ENCODE measurements at places on chromosomes 5 and 9.

DNA sequence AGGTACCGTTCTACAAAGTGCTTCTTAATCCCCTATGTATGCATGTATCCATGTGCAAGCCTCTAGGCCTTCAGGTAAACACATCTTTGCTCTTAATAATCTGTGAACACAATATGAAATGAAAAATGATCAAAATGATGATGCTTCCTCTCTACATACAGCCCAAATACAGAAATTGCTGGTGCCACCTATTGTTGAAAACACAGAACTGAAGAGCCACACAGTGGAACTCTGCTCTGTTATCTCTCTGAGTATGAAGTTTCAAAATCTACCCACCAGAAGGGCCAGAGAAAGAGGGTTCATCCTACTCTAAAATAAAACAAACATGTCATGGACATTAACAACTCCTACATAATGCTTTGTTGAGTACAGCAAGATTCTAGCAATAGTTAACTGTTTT, 71.3 kb downstream of the GLIS3 start:
- peak; percentile 42 for DNase-seq

GRCh38 chr9:35915681-35916294, 6.5 kb downstream of the SPAAR start:
- DNase-seq, result no peak

DNA sequence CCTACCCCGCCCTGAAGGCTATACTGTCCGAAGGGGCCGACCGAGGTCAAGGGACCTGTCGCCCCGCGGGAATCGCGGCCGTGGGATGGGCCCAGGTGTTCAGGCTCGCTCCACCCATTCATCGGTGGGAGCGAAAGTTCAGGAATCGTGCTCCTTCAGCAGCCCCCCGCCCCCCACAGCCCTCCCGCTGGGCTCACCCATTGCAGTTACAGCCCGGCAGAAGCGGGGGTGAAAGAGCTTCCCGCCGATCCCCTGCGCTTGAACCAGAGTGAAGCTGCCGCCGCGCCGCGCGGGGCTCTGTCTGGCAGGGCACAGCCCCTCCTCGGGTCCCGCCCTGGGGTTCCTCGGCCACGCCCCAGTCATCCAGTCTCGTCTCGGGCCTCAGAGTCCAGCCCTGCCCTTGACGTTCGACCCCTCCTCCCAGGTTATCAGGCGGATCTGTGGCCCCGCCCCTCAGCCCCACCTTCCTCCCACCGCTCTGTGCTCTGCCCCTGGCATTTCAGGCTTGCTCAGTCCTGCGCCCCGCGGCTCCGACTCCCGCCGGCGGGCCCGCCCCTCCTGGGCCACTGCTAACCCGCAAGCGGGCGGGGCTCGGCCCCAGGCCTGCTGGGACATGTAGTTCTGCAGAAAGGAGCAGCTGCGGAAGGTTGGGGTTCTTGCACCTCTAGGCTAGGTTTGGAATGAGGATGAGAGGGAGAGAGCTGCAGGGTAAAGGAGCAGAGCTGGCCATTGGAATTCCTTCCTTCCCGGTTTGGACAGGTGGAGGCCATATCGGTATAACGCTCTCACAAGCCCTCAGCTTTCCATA, at the start of gene MYORG:
Gene MYORG, minus strand, starts transcription at position 303 of the 808 bp plus-strand sequence. CDS start 3,955 bp downstream, outside the sequence.
- peak; percentile 86 for DNase-seq

DNA sequence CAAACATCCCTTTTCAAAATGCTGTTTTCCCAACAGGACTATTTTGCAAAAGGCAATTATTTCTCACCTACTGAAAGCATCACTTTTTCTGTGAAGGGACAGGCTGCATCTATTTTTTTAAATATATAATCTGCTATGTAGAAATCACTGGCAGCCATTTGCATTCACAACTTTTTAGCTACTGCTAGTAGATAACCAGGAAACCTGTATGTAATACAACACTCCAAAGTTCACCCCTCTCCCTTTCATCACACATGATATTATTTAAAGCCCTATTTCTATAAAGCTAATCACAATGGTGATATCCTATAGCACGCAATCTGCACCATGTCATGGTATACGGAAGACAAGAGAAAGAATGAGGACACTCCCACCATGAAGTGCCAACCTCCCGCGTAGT, 9.8 kb downstream of the DMGDH start:
- DNase-seq, result no peak

- DNase-seq, result peak; percentile 46
Observed at GRCh38 chr9:133147412-133148198, 16.1 kb downstream of the GBGT1 start.

- no peak for DNase-seq
Observed at GRCh38 chr5:137699336-137700281, 36.3 kb downstream of the KLHL3 start.

- no peak for DNase-seq
Observed at GRCh38 chr5:40939753-40940152, 30.5 kb downstream of the C7 start.

DNA sequence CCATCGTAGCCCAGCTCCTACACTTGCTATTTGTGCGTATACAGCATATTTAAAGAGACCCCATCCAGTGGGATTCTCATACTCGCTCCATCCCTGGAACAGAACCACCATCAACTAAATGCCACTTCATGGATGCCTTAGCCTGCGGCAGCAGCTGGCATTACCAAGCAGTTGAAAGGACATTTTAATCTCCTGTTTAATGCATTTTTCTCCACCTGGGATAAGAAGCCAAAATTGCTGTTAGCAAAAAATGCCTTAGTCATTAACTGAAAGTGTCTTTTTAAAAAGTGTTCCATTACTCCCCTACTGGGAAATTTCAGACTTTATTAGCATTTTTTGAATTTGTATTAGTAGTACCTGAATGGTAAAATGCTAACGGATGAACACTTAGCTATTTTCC, 662.6 kb upstream of the MEF2C start:
- no peak for DNase-seq

DNA sequence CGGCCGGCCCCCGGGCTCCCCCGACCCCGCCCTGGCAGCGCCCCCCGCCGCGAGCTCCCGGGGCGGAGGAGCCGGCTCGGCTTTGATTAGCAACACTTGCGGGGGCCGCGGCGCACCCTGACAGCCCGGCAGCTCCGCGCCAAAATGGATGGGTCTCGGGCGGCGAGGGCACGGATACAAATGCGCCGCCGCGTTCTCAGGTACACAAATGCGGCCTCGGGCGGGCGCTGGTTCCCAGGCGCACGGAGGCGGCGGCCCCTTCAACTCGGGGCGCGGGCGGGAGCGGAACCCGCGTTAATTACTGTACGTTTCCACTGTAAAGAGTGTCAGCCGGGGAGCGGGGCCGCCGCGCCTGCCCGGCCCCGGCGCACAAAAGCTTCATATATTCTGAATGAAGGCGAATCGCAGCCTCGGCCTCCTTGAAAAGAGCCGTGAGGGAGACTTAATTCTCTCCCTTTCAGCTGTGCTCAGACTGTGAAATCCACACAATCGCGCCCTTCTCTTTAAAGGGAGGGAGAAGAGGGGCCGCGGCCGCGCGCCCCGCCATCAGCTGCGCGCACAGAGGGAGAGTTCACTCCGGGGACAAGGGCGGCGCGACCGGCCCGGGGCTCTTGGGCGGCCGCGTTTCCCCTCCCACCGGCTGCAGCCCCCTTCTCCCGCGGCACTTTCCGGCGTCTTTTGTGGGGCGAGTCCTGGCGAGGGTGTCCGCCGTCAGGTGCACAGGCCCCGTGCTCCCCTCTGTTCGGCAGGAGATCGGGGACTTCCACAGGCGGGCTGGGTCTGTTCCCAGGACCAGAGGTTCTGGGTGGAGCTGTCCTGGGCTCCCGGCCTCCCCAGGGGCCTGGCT, 27.0 kb downstream of the MSX2 start:
- DNase-seq, result peak; percentile 38

GRCh38 chr9:123174887-123175518, 93.4 kb downstream of the STRBP start:
- no peak for DNase-seq

DNA sequence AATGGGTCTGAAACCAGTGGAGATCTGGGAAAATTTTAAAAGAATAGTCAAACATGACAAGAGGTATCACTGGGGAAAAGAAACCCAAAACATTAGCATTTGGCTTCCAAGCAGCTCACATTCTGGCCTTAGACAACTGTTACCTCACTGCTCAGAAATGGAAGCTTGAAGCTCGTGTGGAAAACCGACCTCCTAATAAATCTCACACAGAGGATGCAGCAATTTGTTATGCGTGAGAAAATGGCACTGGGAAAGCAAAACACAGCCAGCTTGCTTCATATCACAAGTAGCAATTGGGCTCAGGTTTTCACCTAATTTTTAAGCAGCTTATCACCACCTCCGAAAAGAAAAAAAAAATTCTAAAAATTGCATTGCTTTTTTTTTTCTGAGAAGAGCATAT, 103.3 kb upstream of the TAS2R1 start:
- no peak for DNase-seq

GRCh38 chr5:60820593-60821487, 23.2 kb downstream of the ELOVL7 start:
- DNase-seq, result no peak

DNA sequence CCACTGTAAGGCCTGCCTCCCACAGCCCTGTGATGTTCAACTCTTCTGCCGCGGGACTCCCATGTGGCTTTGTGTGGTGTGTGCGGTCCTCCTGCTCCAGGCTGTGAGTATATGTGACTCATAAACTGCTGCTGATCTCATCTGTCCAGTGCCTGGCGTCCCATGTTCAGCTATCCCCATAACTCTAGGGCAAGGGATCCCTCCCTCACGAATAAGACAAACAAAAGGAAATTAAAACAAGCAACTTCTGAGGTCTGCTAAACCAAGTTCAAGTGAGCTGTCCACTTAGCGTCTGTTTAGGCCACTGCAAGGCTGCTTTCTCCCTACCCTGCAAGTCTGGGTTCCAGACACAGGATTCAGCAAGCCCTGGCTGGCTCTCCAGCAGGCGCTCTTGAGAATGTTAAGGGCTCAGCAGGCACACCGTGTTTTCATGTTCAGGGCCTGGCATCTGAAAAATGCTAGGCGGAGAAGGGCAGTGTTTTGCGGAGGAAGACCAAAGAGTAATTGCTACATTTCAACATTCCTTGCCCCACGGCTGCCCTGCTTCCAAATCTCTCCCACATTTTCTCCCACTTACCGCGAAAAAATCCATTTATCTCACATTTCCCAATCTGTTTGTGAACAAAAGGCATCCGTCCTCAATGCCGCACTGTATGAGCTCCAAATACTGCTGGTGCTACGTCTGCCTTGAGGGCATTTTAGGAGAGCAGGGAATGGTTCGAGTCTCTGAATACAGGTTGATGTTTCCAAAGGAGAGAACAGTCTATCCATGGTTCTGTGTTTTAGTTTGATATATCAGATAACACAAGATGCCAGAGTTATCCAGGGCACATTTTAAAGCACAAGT, 280.2 kb downstream of the SEMA5A start:
- DNase-seq, result no peak

DNA sequence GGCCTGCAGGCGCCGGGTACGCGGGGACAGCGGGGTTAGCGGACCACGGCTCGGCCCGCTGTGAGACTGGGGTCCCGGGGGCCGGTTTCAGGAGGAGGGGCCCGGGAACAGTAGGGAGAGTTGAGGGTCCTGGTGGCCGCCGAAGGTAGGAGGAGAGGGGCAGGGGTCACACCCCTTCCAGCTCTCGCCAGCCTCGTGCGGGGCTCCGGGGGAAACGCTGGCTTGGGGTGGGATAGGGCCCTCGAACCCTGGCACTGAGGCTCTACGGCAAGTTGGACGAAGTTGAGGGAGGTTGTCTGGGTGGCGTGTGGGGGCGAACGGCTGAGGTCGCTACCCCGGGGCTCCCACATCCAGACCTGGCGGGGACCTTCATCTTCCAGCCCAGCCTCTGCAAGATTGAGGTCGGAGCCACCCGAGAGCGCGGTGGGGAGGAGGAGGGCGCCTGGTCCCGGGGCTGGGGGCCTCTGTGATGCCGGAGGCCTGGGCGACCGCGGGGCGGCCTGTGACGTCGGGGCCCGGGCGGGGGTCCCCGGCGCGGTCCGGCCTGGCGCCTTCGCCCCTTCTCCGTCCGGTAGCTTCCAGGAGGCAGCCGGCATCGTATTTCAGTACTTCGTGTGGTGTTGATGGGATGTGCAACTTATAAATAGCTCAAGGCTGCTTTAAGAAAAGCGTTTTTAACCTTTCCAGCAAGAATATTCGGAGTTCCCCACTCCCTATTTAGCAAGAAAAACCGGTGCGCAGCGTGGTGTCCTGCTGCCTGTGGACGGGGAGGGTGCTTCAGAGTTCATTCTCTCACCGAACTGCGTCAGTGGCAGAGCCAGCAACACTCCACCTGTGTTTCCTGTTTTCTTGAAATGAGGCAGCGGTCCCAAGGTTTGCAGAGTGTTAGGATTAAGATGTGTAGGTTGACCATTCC, 902 bp downstream of the HABP4 start:
- no peak for DNase-seq

GRCh38 chr9:92545002-92545510, 9.3 kb upstream of the ECM2 start:
- DNase-seq, result no peak

- DNase-seq, result no peak
Observed at GRCh38 chr5:132486318-132487094, 4.1 kb downstream of the IRF1 start.

- DNase-seq, result no peak
Observed at GRCh38 chr9:106479679-106480078, 383.3 kb upstream of the ZNF462 start.

- peak; percentile 59 for DNase-seq
Observed at GRCh38 chr9:93134015-93134739, at the start of gene NINJ1. Gene NINJ1, minus strand, starts transcription at chr9:93134251. Its CDS starts 34 bp downstream, at chr9:93134217.

- DNase-seq, result no peak
Observed at GRCh38 chr5:114649878-114650277, 288.0 kb downstream of the KCNN2 start.

DNA sequence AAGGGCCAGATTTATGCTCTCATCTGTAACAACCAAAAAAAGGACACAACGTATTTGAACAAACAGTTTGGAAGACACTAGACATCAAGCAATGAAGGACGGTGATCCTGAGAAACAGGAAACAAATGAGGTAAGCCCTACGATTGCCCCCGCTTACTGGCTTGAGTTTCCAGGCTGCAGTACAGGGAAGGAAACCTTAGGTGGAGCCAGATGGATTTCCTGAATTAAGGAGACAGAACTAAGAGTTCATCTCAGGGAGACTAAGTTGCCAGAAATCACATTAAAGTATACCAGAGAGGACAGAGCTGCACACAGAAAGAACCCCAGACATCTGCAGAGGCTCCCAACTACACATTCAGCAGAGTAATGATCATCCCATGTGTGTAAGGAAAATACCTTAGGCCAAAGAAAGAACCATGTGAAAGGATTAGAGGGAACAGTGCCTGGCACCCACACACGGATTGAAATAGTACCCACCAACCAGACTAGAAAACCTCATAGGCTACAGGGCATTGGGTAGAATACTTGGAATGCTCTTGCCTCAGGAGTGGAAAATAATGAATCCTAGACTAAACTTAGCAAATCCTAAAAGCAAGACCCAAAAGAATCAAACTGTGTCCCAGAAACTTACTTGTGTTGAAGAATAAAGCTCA, 99.3 kb upstream of the NIPBL start:
- peak; percentile 36 for DNase-seq

All from NCI-H1417 (cell line).